ENCODE measurements at places on chromosomes 11 and 22. TPM values are rescaled to one million over a fixed set of nuclear protein-coding genes. Genes with fewer than 3 reads are reported as not detected.

DNA sequence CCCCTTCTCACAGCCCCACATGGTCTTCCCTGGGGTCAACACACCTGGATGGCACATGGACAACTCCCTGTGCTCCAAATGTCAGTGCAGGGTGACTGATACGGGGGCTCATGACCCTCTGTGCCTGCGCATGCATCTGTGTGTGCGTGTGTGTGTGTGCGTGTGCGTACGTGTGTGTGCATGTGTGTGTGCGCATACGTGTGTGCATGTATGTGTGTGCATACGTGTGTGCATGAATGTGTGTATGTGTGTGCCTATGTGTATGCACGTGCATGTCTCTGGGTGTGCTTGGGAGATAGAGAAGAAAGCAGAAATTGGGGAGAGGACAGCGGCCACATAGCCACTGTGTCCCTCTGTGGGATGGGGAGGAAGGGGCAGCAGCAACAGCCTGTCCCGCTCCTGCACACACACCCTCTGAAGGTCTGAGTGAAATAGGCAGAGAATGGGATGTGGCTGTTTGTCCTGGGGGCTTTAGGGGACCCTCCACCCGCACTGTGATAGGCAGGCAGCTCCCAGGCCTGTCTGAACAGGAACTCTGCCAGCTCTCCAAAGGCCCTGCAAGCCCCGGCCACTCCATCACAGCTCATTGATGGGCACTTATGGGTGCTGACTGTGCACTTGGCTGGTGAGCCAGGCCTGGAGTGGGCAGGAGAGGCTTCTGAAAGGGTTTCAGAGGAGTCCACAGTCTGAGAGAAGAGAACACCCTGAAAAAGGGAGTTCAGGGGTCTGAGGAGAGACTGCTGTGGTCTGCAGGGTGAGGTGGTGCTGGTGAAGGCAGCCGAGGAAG, 28.7 kb upstream of the PICK1 start:
- DNase-seq: no peak
- no peak overlapping the region for H3K27ac ChIP-seq
- H3K27me3 ChIP-seq: no peaks in the 10 kb centered on the region
- no peak overlapping the region for H3K4me3 ChIP-seq
- no peaks in the 10 kb centered on the region for H3K36me3 ChIP-seq

GRCh38 chr11:23725752-23726151, 771.1 kb upstream of the LUZP2 start:
- no peaks in the 10 kb centered on the region for H3K4me1 ChIP-seq
- H3K27ac ChIP-seq: no peak overlapping the region
- DNase-seq: no peak
- no peaks in the 10 kb centered on the region for H3K27me3 ChIP-seq

- DNase-seq: no peak
- no peak overlapping the region for H3K4me3 ChIP-seq
- H3K4me1 ChIP-seq: no peaks in the 10 kb centered on the region
- no peaks in the 10 kb centered on the region for H3K36me3 ChIP-seq
These were observed 23.3 kb upstream of the PHF21B start for GRCh38 chr22:45033136-45033535.

- H3K4me3 ChIP-seq: 0 out of 2 replicates have a peak overlapping the region, but pooled peaks have one; percentile 1
- H3K4me1 ChIP-seq: peaks cover 35% of the 10 kb centered on the region
- DNase-seq: no peak
- H3K27ac ChIP-seq: 0 out of 2 replicates have a peak overlapping the region, but pooled peaks have one; percentile 22
- H3K27me3 ChIP-seq: no peaks in the 10 kb centered on the region
These were observed 18.1 kb upstream of the TSPAN18 start for GRCh38 chr11:44708523-44709280.

DNA sequence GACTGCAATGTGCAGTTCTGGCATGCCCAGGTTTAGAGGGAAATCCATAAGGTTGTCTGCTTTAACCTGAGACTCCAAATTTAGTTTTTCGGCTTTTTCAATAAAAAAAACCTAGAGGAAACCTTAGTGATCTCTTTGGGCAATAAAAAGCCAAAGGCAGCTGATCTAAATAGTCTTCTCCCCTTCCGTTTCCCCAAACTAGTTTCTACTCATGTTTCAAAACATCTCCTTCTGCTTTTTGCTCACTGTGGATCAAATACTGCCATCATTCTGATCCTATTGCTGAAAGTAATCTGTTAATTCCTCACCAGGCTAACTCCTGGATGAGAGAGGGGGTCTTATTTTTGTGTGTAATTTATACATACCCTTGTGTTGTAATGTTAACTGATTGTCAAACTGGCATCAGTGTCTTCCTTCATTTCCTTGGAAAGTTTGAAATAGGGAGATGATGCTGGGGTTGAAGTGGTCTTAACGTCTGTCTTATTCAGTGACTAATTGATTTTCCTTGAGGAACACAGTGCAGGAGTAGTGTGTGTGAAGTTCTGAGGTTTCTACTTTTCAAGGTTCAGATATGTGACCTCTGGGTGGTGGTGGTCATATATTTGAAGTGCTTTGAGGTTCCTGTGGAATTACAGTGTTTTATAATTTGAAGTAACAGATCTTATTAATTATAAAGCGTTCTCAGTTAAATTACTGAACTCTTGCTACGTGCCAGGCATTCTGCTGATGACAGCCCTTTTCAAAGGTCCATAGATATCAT, 55.0 kb downstream of the ARHGAP42 start:
- H3K27ac ChIP-seq: peak overlapping the region; percentile 53
- H3K36me3 ChIP-seq: no peaks in the 10 kb centered on the region
- H3K4me1 ChIP-seq: peaks cover 86% of the 10 kb centered on the region
- H3K4me3 ChIP-seq: peak overlapping the region; percentile 10

DNA sequence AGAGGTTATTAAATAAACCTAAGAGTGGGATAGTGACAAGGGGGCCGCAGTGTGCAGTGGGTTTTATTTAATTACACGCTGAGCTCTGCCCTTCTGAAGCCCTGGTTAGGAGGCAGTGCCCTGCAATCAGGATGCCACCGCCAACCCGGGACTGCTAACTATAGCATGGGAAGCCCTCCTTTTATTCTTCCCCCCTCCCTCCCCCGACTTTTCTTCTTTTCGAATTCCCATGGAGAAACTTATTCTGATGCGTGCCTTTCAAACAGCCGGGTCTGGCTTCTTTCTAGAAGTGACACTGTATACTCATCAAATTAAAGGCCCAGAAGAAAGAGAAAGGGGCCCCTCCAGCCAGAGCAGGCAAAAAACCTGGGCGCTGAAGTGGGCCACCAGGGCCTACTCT, 91.3 kb upstream of the ANO1 start:
- no peak overlapping the region for H3K27ac ChIP-seq
- no peak overlapping the region for H3K4me3 ChIP-seq
- DNase-seq: no peak
- H3K4me1 ChIP-seq: no peaks in the 10 kb centered on the region
- no peaks in the 10 kb centered on the region for H3K27me3 ChIP-seq

DNA sequence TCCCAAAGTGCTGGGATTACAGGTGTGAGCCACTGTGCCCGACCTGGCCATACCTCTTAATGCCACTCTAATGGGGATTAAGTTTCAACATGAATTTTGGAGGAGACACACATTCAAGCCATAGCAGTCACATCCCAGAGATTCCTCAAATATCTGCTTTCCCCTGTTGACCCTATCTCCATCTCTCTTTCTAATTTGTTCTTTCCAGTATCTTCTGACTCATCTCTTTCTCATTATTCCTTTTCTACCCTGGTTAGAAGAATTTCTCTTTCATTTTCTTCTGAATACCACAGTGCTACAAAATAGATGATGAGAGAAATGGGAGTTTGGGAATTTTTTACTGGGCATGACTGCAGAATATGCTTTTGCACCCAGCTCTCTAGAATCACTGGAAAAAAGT, 5.1 kb downstream of the OR10V1 start:
- H3K27ac ChIP-seq: no peak overlapping the region
- peaks cover 33% of the 10 kb centered on the region for H3K4me1 ChIP-seq
- no peaks in the 10 kb centered on the region for H3K36me3 ChIP-seq
- DNase-seq: no peak

DNA sequence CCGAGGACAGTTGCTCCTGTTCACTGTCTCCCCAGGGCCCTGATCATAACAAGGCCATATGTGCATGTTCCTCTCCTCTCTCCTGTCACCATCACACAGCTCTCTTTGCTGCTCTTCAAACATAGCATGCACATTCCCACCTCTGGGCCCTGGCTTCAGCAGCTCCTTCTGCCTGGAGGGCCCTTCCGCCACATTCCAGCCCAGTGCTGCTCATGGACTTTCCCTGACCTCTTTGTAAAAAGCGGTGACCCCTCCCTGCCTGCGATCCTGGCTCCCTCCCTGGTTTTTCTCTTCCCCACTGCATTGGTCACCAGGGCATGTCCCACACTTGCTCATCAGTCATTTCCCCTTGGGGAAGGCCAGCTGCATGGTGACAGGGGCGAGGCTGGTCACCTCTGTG, 98.2 kb downstream of the MYO18B start:
- no peak for DNase-seq
- no peak overlapping the region for H3K4me3 ChIP-seq
- H3K36me3 ChIP-seq: no peaks in the 10 kb centered on the region
- peaks cover 10% of the 10 kb centered on the region for H3K27me3 ChIP-seq
- no peaks in the 10 kb centered on the region for H3K4me1 ChIP-seq
- H3K27ac ChIP-seq: no peak overlapping the region

DNA sequence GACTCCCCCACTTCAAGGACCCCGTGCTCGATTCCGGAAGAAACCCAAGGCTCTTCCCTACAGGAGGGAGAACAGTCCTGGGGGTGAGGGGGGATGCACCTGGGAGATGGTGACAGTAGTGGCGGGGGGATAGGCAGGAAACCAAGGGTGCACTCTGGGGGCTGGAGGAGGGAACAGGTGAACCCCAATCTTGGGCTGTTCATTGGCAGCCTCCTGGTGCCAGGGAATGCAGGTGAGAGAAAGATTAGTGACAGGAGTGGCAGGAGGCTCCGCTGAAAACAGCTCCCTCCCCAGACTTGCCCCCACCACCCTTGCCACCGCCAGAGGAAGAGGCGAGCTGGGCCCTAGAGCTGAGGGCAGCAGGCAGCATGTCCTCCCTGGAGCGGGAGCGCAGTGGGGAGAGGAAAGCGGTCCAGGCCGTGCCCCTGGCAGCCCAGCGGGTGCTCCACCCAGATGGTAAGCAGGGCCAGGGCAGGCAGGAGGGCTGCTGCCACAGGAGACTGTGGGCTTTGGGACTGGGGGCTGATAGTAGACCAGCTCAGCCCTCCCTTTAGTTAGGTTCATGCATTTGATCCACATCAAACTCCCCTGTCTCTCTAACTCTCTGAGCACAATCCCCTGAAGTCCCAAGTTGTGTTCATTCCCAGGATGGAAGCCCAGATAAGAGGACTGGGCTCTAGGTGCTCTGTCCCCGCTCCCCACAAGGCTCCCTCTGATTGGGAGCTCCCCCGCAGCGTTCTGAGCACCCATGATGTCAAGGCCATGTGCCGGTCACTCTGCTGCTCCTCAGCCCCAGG, 14.5 kb downstream of the ROBO3 start:
- H3K4me1 ChIP-seq: peaks cover 12% of the 10 kb centered on the region
- no peak overlapping the region for H3K4me3 ChIP-seq
- H3K27ac ChIP-seq: no peak overlapping the region

DNA sequence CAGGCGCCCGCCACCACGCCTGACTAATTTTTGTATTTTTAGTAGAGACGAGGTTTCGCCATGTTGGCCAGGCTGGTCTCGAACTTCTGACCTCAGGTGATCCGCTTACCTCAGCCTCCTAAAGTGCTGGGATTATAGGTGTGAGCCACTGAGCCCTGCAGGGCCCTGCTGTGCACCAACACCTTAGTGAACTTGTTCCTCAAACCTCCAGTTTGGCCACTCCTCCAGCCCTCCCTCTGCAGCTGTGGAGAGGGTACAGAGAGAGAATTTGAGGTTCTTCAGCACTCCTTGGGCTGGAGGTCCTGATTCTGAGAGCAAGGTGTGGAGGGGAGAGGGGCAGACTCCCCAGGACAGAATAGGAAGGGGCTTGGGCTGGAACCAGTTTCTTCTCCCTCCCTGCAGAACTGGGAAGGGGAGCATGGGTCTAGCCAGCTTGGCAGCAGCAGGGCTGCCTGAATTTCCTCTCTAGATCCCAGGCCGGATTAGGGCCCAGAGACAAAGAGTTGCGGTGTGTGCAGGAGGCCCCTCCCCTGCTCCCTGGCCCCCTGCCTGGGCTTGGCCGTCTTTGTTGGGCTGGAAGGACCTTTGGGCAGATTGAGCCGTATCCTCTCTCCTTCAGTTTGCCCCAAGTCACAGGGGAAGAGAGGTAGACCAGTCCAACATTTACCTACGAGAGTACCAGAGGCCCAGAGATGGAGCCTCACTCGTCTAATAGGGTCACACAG, 2.3 kb upstream of the PEX16 start:
- H3K36me3 ChIP-seq: no peaks in the 10 kb centered on the region
- DNase-seq: no peak
- H3K4me1 ChIP-seq: peaks cover 17% of the 10 kb centered on the region
- H3K4me3 ChIP-seq: no peak overlapping the region
- no peak overlapping the region for H3K27ac ChIP-seq

DNA sequence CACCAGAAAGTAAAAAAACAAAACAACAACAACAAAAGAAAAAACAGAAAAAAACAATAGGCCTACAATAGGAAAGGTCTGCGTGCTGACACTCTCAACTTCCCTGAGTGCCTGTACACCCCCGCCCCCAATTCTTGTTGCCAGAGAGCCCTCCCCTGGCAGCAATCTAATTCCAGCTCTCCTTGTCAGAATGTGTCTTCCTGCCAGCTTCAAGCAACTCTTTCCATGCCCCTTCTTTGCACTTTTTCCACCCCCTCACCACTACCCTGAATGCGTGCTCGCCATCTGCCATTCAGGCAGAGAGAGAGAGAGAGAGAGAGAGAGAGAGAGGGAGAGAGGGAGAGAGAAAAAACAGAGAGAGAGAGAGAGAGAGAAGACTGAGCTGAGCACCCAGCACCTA, 245.0 kb downstream of the KIRREL3 start:
- no peak overlapping the region for H3K27ac ChIP-seq
- H3K27me3 ChIP-seq: peaks cover 3% of the 10 kb centered on the region
- no peak overlapping the region for H3K4me3 ChIP-seq
- no peaks in the 10 kb centered on the region for H3K4me1 ChIP-seq

- no peak for DNase-seq
- no peak overlapping the region for H3K4me3 ChIP-seq
These were observed 30.7 kb downstream of the TOM1 start for GRCh38 chr22:35330258-35330861.

- H3K27ac ChIP-seq: no peak overlapping the region
- DNase-seq: no peak
- no peaks in the 10 kb centered on the region for H3K36me3 ChIP-seq
These were observed 81.4 kb downstream of the CDKN1C start for GRCh38 chr11:2804189-2804588.

The GTSE1 gene
- 46.1 TPM for total RNA-seq

The ZNF408 gene
- total RNA-seq: 14.4 TPM

The NRGN gene
- total RNA-seq: 33.3 TPM

The DGAT2 gene
- total RNA-seq: 2.4 TPM

Data from HCT116 (cell line).